ENCODE measurements at places on chromosomes 3 and 15.

- no peak for DNase-seq
- peaks cover 9% of the 10 kb centered on the region for H3K4me1 ChIP-seq
- no peak overlapping the region for H3K27ac ChIP-seq
- H3K27me3 ChIP-seq, result no peaks in the 10 kb centered on the region
Observed at GRCh38 chr3:126956361-126956760, 26.6 kb upstream of the PLXNA1 start.

DNA sequence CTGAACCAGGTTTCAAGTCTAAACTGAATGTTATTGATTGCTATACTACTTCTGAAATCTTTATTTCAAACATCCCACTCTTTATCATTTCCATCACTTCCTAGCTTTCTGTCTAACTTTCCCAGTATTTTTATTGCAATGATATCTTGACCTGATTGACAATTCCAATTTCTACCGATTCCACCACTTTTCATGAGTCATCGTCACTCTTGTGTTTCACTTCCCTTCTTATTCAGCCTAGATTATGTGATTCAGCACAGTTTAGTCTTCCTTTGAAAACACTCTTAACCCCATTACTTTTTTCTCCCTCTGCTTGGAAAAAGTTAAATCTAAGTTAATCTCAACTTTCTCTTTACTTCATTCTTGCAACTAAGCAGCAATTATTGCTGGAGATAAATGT, 62.6 kb downstream of the SLC7A14 start:
- no peaks in the 10 kb centered on the region for H3K36me3 ChIP-seq
- peaks cover 4% of the 10 kb centered on the region for H3K27me3 ChIP-seq
- DNase-seq, result no peak
- H3K27ac ChIP-seq, result no peak overlapping the region

- no peak overlapping the region for H3K4me3 ChIP-seq
- DNase-seq, result no peak
- peaks cover 13% of the 10 kb centered on the region for H3K4me1 ChIP-seq
- H3K27ac ChIP-seq, result no peak overlapping the region
- H3K36me3 ChIP-seq, result no peaks in the 10 kb centered on the region
- peaks cover 27% of the 10 kb centered on the region for H3K27me3 ChIP-seq
Observed at GRCh38 chr15:31974855-31975829, 55.2 kb upstream of the CHRNA7 start.

DNA sequence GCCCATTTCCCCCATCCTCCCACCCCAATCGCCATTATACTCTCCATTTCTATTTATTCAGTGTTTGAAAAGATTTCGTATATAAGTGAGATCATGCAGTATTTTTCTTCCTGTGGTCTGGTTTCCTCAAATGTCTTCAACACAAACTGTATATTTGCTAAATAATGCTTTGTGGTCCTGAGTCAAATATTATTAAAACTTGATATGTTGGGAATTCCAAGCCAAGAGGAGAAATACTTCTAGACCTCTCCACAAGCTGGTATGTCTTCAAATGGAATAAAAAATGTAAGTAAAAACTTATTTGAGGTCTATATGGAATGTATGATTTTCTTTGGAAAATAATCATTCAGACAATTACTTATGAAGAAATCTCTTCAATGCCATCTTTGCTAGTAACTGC, 122.5 kb upstream of the TSC22D2 start:
- H3K4me3 ChIP-seq, result no peak overlapping the region
- H3K27ac ChIP-seq, result no peak overlapping the region
- H3K36me3 ChIP-seq, result no peaks in the 10 kb centered on the region
- no peaks in the 10 kb centered on the region for H3K4me1 ChIP-seq
- H3K27me3 ChIP-seq, result peaks cover 1% of the 10 kb centered on the region
- no peak for DNase-seq

GRCh38 chr3:139937674-139938279, 2.8 kb downstream of the CLSTN2 start:
- DNase-seq, result no peak
- no peak overlapping the region for H3K27ac ChIP-seq
- no peak overlapping the region for H3K4me3 ChIP-seq
- H3K4me1 ChIP-seq, result peaks cover 9% of the 10 kb centered on the region
- H3K36me3 ChIP-seq, result peaks cover 2% of the 10 kb centered on the region

DNA sequence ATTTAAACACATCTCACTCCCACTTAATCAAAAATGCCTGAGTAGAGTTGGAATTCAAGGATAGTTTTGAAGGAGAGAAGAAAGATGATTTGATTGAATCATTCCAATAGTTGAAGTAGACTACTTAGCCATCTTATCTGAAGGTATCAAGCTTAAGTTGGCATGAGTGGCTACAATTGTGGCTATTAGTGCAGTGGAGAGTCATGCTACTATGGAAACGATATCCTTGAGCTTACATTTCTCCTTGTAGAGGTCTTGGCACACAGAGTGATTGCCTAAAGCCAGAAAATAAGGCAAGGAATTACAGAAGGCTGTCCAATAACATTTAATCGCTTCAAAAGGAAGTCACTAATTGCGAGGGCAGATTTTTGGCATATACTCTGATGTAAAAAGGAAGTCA, 1022.7 kb downstream of the IGSF11 start:
- H3K4me3 ChIP-seq, result no peak overlapping the region
- H3K27ac ChIP-seq, result no peak overlapping the region
- no peaks in the 10 kb centered on the region for H3K27me3 ChIP-seq
- no peak for DNase-seq

Measured in memory B cell (primary cell).